ENCODE measurements at places on chromosomes 5 and 9.

DNA sequence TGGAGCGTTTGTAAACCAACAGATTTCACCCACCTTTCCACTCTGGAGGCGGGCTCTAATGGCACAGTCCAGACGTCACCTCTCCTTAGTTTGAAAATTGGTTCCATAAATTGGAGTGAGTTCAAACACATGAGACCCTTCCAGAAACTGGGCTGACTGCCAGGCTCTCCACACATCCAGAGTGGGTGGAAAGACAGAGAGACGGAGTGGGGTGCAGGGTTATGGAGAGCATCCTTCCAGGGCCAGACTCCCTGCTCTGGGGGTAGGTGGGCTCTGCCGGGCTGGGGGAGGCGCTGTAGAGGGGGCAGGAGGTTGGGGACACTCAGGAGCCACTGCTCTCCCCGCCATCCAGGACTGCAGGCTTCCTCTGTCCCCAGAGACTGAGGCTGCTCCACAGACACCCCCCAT lies 104.7 kb upstream of the PHYKPL start:
- no peak for DNase-seq

GRCh38 chr5:170540271-170540670 lies 36.5 kb downstream of the KCNIP1 start:
- DNase-seq: no peak

GRCh38 chr5:65986050-65986451 lies 59.7 kb downstream of the ERBIN start:
- no peak for DNase-seq

- no peak for DNase-seq
Measured at GRCh38 chr5:39420482-39421145, 4.2 kb downstream of the DAB2 start.

DNA sequence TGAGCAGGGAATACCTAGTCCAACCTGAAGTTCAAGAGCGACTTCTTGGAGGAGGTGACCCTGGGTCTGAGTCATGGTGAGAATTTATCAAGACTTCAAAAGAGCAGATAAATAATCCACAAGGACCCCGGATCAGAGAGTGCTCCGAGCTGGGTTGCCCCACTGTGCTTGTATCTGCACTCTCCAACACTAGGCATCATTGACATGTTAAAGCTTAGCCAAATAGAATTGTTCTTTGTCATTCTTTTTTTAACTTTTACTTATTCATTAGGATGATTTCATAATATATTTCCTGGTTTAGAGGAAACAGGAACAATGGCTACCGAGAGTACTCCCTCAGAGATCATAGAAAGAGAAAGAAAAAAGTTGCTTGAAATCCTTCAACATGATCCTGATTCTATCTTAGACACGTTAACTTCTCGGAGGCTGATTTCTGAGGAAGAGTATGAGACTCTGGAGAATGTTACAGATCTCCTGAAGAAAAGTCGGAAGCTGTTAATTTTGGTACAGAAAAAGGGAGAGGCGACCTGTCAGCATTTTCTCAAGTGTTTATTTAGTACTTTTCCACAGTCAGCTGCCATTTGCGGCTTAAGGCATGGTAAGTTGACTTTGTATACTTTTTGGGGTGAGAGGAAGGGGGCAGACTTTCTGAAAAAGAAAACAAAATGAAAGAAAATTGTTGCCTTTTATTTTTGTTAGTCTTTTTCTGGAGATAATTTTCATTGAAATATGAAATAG lies at the start of gene CARD6:
TSS of gene CARD6 (plus strand) at position 300 of the 738 bp plus-strand sequence. CDS start at position 316, 16 bp downstream.
- DNase-seq: no peak

DNA sequence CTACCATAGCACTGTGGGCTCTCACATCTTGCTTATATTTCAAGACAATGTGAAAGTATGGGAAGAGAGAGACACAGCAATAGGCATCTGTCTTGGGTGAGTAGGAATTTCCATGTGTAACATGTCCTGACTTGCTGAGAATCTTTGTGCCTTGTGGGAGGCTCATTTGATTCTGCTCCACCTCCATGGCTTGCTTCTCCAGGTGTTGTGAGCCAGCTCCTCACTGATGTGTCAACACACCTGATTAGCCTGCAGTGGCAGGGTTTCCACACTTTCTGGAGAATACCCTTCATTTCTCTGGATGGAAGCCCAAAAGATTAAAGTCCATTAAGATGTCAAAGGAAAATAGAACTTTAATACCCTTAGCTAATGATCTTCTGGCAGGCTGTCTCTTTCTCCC lies 613.6 kb downstream of the ZNF608 start:
- DNase-seq: no peak

- DNase-seq: no peak
Measured at GRCh38 chr9:70789086-70789485, 332.3 kb downstream of the TRPM3 start.

- DNase-seq: no peak
Measured at GRCh38 chr9:34430843-34431437, 27.4 kb downstream of the FAM219A start.

DNA sequence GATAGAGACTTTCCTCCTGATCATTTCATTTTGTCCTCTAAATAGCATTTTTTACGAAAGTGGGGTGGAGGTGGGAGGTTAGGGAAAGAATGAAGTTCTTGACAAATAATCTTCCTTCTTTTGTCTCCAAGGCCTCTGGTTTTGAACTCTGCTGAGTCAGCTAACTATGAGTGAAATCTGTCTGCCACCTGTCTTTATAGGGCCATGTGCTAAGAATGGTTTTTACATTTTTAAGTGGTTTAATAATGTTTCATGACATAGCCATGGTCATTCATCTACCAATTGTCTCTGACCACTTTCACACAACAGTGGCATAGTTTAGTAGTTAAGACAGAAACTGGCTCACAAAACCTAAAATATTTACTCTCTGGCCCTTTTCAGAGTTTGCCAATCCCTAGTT lies 7.6 kb downstream of the MAN2A1 start:
- DNase-seq: no peak

DNA sequence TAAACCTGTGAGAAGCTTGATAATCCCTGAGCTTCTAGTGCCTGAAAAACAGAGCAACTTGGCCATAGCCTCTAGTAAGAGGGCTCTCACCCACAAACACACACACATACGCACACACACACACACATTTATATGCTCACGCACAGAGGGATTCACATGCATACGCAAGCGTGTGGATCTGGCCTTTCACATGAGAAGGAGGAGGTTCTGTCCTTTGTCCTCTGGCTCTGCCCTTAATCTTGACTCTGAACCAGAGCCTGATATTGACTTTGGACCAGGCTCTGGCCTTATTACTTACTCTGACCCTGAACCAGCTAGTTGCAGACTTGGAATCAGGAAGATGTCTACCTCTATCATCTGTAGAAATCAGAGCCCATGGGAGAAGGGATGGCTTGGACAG lies 10.0 kb upstream of the P4HA2 start:
- DNase-seq: no peak

DNA sequence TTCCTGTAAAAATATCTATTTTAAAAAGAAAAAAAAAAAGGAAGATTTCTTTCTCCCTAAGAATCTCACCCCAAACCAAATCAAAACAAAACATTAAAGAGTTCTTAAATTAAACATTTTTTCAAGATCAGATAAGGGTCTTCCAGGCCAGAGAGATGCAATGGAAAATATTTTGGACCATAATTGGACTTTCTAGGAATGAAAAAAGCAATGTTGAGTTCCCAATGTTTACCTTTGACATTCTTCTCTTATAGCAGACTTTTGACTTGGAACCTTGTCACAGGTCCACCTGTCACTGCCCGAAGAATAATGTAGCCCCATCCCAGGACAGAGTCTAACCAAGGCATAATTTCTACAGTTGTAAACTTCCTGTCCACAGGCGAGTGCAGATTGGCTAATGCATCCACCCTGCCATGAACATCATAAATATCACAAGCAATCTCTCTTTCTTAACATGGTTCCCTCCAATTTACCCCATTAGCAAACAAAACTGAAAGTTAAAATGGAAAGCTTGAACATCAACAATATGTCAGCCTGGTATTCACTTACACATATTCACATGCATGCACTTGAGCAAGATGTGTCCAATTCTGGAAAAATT lies 121.7 kb upstream of the ZNF366 start:
- no peak for DNase-seq

GRCh38 chr9:82606492-82607382 lies 456.2 kb downstream of the RASEF start:
- no peak for DNase-seq
